ENCODE measurements at places on chromosomes 1 and 21.

- no peak for DNase-seq
Observed at GRCh38 chr1:184931566-184931965, 42.7 kb downstream of the NIBAN1 start.

DNA sequence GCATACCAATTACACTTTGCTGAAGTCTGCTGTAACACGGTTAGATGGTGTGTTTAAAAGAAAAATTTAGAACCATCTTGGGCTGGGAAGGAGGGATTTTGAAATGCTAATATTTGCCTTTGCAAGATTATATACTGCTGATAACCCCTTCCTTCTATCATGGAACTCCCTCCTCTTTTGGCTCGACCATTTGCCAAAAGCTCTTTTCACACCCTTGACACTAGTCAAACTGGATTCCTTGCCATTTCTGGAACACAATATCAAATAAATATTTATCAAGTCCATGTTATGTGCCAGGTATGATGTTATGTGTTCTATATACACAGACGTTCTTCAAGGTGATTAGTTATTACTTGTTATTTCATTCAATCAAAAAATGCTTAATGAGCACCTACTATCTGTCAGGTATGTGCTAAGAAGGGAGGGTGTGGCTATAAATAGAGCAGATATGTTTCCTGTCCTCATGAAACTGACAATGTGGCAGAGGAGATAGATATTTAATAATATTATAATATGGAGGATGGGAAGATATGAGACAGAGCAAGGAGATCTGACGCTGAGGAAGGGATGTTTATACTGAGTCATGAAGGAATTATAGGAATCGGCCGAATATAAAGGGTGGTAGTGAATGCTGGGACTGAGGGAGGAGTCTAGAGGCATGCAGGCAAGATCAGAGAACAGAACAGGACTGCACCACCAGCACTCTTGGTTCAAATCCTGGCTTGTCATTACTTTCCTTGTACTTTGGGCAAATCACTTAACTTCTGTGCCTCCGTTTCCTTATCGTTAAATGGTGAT lies 16.1 kb upstream of the XPR1 start:
- no peak for DNase-seq

DNA sequence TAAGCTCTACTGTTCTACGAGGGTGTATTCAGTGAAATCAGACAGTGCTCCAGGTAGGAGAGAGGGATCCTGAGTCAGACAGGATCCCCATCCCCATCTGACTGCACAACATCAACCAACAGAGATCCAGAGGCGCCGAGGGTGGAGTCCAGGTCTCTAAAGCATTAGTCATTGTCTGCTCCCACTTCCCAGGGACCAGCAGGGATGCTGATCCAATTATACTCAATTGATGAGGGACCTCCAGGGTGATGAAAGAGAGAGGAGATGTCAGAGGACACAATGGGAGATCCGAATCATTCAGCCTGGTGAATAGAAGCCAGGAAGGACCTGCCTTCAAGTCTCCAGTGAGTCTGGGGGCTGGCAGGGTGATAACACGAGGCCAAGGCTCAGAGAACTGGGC lies 39.5 kb upstream of the STMN1 start:
- no peak for DNase-seq

GRCh38 chr1:109626682-109627408 lies 7.2 kb downstream of the AMPD2 start:
- DNase-seq: no peak

DNA sequence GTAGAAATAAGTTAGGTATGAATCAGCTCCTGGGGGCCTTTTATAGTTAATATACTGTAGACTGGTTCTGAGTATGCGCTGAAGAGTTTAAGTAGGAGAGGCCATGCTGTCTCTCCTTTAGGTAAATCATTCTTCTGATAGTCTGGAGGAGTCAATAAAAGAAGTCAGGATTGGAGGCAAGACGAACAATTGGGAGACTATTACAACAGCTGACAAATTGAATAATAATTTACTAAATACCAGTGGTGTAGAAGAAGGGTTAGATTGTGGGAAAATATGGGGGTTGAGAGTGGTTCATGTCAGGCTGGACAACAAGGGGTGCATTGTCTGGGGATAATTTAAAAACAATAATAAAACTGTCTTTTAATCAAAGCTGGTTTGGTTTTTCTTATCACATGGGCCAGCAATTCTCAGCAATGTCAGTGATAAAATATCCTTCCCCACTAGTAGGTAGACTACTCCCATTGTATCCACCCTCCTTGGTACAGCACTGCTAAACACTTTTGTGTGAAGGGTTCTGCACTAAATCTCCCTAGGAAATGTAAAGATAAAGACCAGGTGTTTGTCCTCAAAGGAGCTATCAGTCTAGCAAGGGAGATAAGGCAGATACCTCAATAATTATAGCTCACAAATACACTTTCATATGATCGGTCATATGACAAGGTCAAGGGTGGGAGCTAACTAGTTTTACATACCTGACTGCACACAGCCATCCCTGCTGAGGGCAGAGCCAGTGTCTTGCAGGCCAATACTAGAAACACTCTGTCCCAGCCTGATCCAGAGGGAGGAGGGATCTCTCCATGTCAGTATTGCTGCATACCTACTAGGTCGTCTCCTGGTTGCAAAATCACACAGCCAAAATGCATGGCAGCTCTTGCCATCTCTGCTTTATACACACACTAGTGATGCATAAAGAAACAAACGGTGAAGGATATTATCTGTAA lies 299.7 kb downstream of the VAV3 start:
- DNase-seq: no peak

- DNase-seq: no peak
Observed at GRCh38 chr21:19321688-19322087, 918.1 kb upstream of the TMPRSS15 start.

Data from mesenchymal stem cell (in vitro differentiated cells and primary cell).